Activated CD4-positive, alpha-beta memory T cell treated with anti-CD3 and anti-CD28 coated beads for 36 hours (primary cell): ENCODE measurements at places on chromosomes 2 and 18.
A peak's percentile ranks its signal among the peaks of the same experiment; 100 is the strongest.

GRCh38 chr2:174888146-174888545 is 117.0 kb downstream of the CHN1 start:
- no peaks in the 10 kb centered on the region for H3K27me3 ChIP-seq
- H3K36me3 ChIP-seq: no peaks in the 10 kb centered on the region
- H3K4me1 ChIP-seq: peaks cover 8% of the 10 kb centered on the region
- H3K27ac ChIP-seq: no peak overlapping the region
- no peak overlapping the region for H3K4me3 ChIP-seq

- no peaks in the 10 kb centered on the region for H3K36me3 ChIP-seq
- peaks cover 42% of the 10 kb centered on the region for H3K27me3 ChIP-seq
- peak overlapping the region; percentile 29 for H3K4me3 ChIP-seq
- H3K27ac ChIP-seq: no peak overlapping the region
These were observed 5.2 kb downstream of the PROC start for GRCh38 chr2:127423478-127423843.

DNA sequence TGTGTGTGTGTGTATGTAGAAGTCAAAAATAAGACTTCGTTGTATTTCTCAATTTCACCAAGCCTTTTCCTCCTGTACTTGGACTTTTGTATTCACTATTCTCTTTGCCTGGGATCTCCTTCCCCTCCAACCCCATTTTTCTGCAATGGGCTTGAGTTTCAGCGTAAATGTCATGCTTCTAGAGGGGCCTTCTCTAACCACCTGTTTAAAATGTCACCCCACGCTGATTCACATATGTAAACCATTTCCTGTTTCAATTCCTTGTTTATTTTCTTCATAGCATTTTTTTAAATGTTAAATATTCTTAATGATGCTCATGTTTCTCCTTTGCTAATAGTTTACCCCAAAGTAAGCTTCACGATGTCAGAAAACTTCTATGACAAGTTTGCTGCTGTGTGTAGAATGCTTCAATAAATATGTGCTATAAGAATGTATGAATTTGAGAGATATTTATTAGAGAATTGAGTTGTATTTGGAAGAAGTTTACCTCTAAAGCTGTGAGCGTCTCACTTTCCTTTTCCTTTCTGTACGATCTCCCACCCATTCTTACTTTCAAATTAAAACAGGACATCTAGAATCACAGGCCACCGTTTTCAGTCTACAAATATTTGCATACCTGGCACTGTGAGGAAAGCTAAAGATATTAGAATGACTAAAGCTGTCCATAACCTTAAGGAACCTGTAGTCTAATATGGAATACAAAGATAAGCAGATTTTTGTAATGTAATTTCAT is 762.4 kb downstream of the LRRTM4 start:
- H3K36me3 ChIP-seq: no peaks in the 10 kb centered on the region
- H3K4me3 ChIP-seq: no peak overlapping the region
- no peaks in the 10 kb centered on the region for H3K27me3 ChIP-seq
- H3K4me1 ChIP-seq: no peaks in the 10 kb centered on the region

- H3K36me3 ChIP-seq: no peaks in the 10 kb centered on the region
- H3K27me3 ChIP-seq: no peaks in the 10 kb centered on the region
- H3K4me3 ChIP-seq: no peak overlapping the region
- no peak overlapping the region for H3K27ac ChIP-seq
These were observed 1010.7 kb downstream of the TDRD15 start for GRCh38 chr2:22134421-22134820.

DNA sequence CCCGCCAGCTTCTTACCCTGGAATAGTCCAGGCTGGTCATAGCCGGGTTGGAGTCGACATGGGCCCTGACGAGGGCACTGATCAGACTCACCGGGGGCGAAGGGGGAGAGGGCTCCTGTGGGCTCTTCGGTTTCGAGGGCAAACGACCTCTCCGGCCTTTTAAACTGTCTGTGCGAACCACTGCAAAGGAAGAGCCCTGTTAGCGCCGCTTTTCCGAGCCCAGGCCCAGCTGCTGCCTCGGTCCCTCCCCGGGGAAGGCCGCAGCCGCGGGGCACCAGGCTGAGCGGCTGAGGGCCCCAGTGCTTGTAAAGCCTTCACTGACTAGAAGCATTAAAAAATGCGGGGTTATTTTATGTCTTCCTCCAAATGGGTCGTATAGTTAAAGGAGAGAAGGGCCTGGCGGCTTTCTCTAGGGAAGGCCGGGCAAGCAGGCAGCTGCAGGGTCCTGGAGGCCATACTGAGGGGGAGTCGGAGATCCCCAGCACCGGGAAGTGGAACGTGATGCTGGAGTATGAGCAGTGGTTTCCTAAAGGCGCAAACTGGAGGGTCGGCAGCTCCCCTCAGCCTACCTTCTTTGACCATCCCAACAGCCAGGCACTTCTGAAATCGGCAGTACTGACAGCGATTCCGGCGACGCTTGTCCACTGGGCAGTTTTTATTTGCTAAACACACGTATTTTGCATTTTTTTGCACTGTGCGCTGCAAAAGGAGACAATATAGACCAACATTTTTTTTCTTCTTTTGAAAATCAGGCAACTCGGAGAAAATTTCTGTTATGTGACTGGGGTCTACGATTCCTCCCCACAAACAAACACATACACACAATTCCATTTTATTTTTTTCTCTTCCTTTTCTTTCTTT is 4.5 kb downstream of the NR4A2 start:
- H3K36me3 ChIP-seq: peaks cover 59% of the 10 kb centered on the region
- H3K27me3 ChIP-seq: peaks cover 13% of the 10 kb centered on the region
- peaks cover 36% of the 10 kb centered on the region for H3K4me1 ChIP-seq
- no peak for DNase-seq
- no peak overlapping the region for H3K27ac ChIP-seq

DNA sequence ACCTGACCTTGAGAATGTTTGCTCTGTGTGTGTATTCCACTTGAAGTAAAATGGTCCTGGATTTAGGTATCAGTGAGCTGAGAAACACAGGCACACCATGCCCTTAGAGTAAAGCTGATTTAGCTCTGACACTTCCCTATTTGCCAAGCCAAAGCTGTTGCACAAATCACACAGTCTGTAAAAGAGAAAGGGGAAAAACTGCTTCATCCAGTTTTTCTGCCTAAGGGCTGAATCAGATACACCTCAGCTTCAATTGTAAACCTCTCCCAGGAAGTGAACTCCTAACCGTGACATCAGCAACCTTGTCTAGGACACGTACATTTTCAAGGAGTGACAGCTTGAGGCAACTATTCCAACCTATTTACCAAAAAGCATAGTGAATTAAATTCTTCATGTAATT is 150.4 kb downstream of the NR4A2 start:
- no peak for DNase-seq
- H3K4me3 ChIP-seq: no peak overlapping the region
- peaks cover 3% of the 10 kb centered on the region for H3K27me3 ChIP-seq
- H3K36me3 ChIP-seq: no peaks in the 10 kb centered on the region

GRCh38 chr2:113818382-113818951 is 62.0 kb upstream of the SLC35F5 start:
- H3K36me3 ChIP-seq: no peaks in the 10 kb centered on the region
- no peaks in the 10 kb centered on the region for H3K27me3 ChIP-seq
- H3K27ac ChIP-seq: no peak overlapping the region
- no peaks in the 10 kb centered on the region for H3K4me1 ChIP-seq

GRCh38 chr2:85550486-85550885 is 10.8 kb downstream of the GGCX start:
- H3K4me1 ChIP-seq: peaks cover 3% of the 10 kb centered on the region
- no peak overlapping the region for H3K27ac ChIP-seq
- H3K27me3 ChIP-seq: no peaks in the 10 kb centered on the region
- no peak for DNase-seq
- H3K36me3 ChIP-seq: peaks cover 35% of the 10 kb centered on the region

GRCh38 chr2:84474176-84474575 is 15.1 kb upstream of the SUCLG1 start:
- peaks cover 9% of the 10 kb centered on the region for H3K36me3 ChIP-seq
- H3K27me3 ChIP-seq: no peaks in the 10 kb centered on the region
- H3K27ac ChIP-seq: no peak overlapping the region
- no peak for DNase-seq
- no peak overlapping the region for H3K4me3 ChIP-seq

GRCh38 chr2:27596627-27597026 is 13.8 kb downstream of the ZNF512 start:
- no peak overlapping the region for H3K4me3 ChIP-seq
- H3K4me1 ChIP-seq: peaks cover 47% of the 10 kb centered on the region
- H3K27me3 ChIP-seq: no peaks in the 10 kb centered on the region
- peaks cover 56% of the 10 kb centered on the region for H3K36me3 ChIP-seq

GRCh38 chr2:111252436-111252835 is 131.7 kb downstream of the BCL2L11 start:
- DNase-seq: no peak
- H3K4me3 ChIP-seq: no peak overlapping the region
- H3K4me1 ChIP-seq: peaks cover 3% of the 10 kb centered on the region
- no peaks in the 10 kb centered on the region for H3K27me3 ChIP-seq

GRCh38 chr2:220419647-220420046 is 792.2 kb downstream of the SLC4A3 start:
- no peak overlapping the region for H3K4me3 ChIP-seq
- no peaks in the 10 kb centered on the region for H3K36me3 ChIP-seq
- no peak for DNase-seq
- no peak overlapping the region for H3K27ac ChIP-seq
- H3K27me3 ChIP-seq: no peaks in the 10 kb centered on the region
- no peaks in the 10 kb centered on the region for H3K4me1 ChIP-seq

- H3K4me3 ChIP-seq: no peak overlapping the region
- no peaks in the 10 kb centered on the region for H3K4me1 ChIP-seq
- H3K27ac ChIP-seq: no peak overlapping the region
- no peaks in the 10 kb centered on the region for H3K27me3 ChIP-seq
- no peak for DNase-seq
These were observed 390.3 kb downstream of the GPD2 start for GRCh38 chr2:156826341-156826933.

DNA sequence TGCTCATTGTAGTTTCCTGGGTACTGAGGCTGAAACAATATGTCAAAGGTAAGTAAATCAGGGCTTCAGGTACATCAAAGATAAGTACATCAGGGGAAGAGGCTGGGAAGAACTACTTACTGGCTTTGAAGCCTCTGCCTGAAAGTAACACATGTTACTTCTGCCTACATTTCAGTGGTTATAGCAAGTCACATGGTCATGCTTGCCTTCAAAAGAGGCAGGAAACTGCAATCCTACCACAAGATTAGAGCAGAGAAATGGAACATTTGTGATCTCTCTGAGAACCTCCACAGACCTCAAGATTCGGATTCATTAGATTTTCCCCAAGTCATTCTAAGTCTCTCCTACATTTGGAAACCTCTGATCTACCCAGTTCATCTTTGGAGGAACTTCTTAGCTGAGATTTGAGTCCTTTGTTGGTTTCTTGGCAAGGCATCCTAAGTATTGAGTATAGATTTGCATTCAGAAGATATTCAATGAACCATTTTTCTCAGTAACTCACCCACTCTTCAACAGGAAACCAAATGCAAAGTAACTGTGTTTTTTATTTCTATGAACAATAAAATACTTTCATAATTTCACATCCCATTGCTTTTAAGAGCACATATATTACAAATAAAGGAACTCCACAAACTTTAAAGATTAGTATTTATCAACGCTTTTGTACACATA is 48.5 kb upstream of the CCDC195 start:
- H3K4me1 ChIP-seq: peaks cover 35% of the 10 kb centered on the region
- peak overlapping the region; percentile 81 for H3K27ac ChIP-seq
- no peaks in the 10 kb centered on the region for H3K27me3 ChIP-seq
- peaks cover 90% of the 10 kb centered on the region for H3K36me3 ChIP-seq
- DNase-seq: no peak
- H3K4me3 ChIP-seq: no peak overlapping the region

GRCh38 chr2:231370749-231371429 is 24.6 kb upstream of the B3GNT7 start:
- H3K4me1 ChIP-seq: no peaks in the 10 kb centered on the region
- no peak overlapping the region for H3K4me3 ChIP-seq
- H3K27me3 ChIP-seq: no peaks in the 10 kb centered on the region
- no peak for DNase-seq

- H3K27me3 ChIP-seq: no peaks in the 10 kb centered on the region
- no peak for DNase-seq
- no peak overlapping the region for H3K27ac ChIP-seq
- H3K4me1 ChIP-seq: peaks cover 21% of the 10 kb centered on the region
These were observed 45.3 kb upstream of the PSME4 start for GRCh38 chr2:54015798-54016699.

- no peak overlapping the region for H3K27ac ChIP-seq
- no peak overlapping the region for H3K4me3 ChIP-seq
- no peaks in the 10 kb centered on the region for H3K4me1 ChIP-seq
- no peaks in the 10 kb centered on the region for H3K27me3 ChIP-seq
These were observed 331.2 kb upstream of the LRATD1 start for GRCh38 chr2:14301331-14301730.
